ENCODE measurements at places on chromosomes 5 and 9. TPM values are rescaled to one million over a fixed set of nuclear protein-coding genes. Genes with fewer than 3 reads are reported as not detected.

DNA sequence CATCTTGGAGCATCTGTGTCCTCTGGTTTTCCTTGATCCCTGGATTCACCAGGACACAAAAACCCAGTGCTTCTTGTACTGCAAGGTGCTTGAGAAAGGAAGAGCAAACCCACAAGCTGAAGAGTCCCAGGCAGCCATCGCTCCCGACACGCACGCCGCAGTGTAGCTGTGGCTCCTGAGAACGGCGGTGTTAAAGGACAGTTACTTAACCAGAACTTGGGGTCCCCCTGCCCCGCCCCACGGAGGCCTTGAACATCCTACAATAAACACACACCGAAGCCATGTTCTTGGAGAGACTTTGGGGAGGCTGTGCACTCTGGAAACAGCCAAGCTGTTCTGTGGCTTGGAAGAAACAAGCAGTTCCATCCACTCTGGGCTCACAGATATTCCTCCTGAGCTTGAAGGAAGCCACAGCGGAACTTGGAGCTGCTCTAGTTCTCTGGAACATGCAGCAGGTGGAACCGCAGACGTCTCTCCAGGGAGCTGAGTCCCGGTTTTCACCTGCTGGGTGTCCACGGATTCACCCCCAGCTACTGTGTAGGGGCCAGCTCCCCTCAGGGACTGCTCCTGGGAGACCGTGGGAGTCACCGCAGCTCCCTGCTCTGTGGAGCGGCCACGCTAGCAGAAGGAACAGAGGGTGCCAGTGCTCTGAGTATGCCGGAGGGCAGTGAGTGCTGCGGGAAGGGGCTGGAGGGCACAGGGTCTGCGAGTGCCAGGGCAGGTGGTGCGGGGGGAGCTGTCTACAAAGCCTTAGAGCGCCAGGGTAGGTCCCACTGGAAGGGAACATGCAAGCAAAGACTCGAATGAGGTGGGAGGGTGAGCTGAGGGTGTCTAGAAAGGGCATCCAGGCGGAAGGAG, 107.3 kb downstream of the ADAMTS2 start:
- DNase-seq, result no peak

GRCh38 chr5:4817767-4818166, 322.4 kb upstream of the ADAMTS16 start:
- no peak for DNase-seq

- DNase-seq, result peak; percentile 55
These were observed 175.0 kb downstream of the AUH start for GRCh38 chr9:91186632-91187108.

DNA sequence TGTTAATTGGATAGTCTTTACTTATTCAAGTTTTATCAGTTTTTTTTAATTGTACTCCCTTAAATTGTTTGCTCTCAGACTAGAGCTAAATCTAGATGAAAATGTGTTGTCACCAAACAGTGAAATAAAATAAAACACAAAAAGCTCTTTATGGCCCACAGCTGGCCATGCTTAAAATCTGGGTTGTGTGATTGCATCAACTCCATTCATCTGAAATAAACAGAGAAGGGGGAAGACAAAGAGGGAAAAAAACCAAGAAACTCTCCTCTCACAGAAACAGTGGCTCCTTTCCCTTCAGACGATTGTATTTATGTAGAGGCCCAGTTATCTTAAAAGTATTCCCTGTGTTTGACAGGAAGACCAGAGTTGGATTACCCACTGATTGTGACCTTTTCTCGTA, 422.4 kb downstream of the IRX1 start:
- DNase-seq, result no peak

Gene TMEM174
- total RNA-seq, result not detected

Gene HAVCR2
- 0.64 TPM for total RNA-seq

Gene PCDHGA2
- 0.39 TPM for total RNA-seq

Gene CPEB4
- total RNA-seq, result 9.5 TPM

Gene GIN1
- total RNA-seq, result 2.3 TPM

Measured in dermis microvascular lymphatic vessel endothelial cell (primary cell).